Tibial nerve (tissue), 4 donors: ENCODE measurements at places on chromosomes 3 and 15. TPM values are rescaled to one million over a fixed set of nuclear protein-coding genes. Genes with fewer than 3 reads are reported as not detected.

The TMED3 gene
- 25.1 TPM for total RNA-seq

GRCh38 chr3:50028346-50028745, 60.4 kb upstream of the RBM5 start:
- DNase-seq = no peak
- no peak overlapping the region for H3K27ac ChIP-seq
- H3K36me3 ChIP-seq = no peaks in the 10 kb centered on the region
- no peaks in the 10 kb centered on the region for H3K27me3 ChIP-seq
- no peak overlapping the region for H3K4me3 ChIP-seq

GRCh38 chr3:123044981-123045763, 17.6 kb upstream of the SEMA5B start:
- H3K27me3 ChIP-seq = peaks cover 2% of the 10 kb centered on the region
- no peak overlapping the region for H3K4me3 ChIP-seq
- no peaks in the 10 kb centered on the region for H3K36me3 ChIP-seq
- DNase-seq = no peak
- H3K4me1 ChIP-seq = no peaks in the 10 kb centered on the region

DNA sequence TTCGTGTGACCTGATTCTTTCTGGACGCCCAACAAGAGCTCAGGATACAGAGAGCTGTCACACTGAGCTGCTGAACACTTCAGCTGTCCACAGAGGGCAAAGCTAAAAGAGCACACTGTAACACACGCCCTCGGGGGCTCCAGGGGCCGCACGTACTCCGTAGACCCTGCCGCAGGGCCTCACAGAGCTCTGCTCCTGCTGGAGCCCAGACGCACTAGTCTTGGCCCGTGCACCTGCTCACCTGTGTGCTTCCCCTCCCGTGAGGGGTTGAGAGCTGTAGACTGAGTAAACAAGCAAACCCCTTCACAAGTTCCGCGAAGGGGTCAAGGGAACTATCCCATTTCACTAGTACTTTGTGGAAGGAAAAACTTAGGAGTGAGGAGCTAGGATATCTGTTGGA, 30.7 kb upstream of the TUSC7 start:
- H3K36me3 ChIP-seq = no peaks in the 10 kb centered on the region
- DNase-seq = no peak
- H3K27me3 ChIP-seq = no peaks in the 10 kb centered on the region
- H3K4me3 ChIP-seq = no peak overlapping the region

The CRABP1 gene
- total RNA-seq = 1.6 TPM

- peaks cover 20% of the 10 kb centered on the region for H3K4me1 ChIP-seq
- no peak overlapping the region for H3K4me3 ChIP-seq
- no peaks in the 10 kb centered on the region for H3K27me3 ChIP-seq
- H3K36me3 ChIP-seq = no peaks in the 10 kb centered on the region
- DNase-seq = no peak
- H3K27ac ChIP-seq = no peak overlapping the region
These were observed 100.9 kb upstream of the TLE3 start for GRCh38 chr15:70198441-70199123.

The CDHR4 gene
- 1.3 TPM for total RNA-seq

The SLC4A7 gene
- total RNA-seq = 44.7 TPM

DNA sequence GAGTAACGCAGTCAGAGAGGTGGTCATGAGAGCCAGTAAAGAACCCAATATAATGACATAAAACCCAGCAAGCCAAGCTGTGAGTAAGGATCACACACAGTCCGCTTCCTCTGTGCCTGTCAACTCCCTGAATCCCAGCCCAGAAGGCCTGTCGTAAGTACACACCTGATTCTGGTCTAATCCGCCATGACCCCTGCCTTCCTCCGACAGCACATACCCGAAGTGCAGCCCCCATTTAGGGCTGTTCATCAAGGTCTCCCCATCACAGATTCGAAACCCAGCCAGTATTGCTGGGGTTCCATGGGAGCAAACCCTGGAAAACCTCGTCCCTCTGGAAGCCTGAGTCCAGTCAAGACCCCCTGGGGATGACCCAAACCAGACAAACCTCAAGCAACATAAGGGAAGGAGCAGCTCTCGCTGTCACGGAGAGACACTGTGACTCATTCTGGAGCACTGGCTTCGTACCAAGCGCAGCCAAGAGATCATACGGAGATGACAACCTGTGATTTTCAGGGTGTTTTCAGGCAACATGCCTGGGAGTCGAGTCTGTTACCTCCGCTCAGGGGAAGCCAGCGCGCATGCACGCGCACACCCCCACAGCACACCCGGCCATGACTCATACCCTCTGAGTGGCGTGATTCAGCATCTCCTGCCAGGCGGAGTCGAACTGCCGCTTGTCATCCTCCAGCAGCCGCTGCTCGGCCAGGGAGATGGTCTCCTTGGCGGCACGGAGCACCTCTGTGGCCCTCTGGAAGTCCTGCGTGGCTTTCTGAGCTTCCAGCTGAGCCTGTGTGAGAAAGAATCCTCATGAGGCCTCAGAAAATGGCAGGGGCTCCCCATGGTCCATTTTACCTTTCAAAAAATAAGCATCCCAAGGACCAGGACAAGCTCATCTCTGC, 63.0 kb downstream of the SH3BP5 start:
- H3K4me3 ChIP-seq = no peak overlapping the region
- H3K27ac ChIP-seq = peak overlapping the region; percentile 94
- H3K27me3 ChIP-seq = no peaks in the 10 kb centered on the region
- peak; percentile 84 for DNase-seq

DNA sequence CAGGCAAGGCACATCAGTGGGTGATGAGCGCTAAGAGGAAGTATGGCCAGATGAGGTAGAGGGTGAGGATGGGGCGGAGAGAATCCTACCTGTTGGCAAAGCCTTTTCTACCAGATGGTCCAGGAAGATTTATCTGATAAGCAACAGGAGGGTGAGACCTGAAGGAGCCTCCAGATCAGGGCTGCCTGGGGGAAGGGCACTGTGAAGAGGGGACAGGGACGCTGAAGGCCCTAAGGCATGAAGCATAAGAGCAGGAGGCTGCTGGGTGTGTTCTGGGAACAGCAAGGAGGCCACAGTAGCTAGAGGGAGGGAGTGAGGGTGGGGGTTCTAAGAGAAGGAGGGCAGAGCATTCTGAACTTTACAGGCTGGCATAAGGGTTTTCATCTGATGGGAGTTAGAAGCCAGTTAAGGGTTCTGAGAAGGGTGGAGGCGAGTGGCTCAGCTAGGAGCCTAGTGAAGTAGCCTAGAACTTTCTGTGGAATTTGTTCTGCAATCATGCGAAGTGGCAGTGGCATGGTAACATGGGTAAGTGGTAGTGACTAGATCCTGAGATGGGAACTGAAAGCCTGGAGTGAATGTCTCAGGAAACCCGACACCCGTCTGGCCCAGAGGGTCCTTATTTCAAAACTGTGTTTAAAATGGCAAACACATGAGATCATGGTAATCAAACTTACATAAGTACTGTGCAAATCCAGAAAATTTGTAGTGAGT, 29.9 kb downstream of the CGNL1 start:
- H3K36me3 ChIP-seq = no peaks in the 10 kb centered on the region
- H3K27me3 ChIP-seq = no peaks in the 10 kb centered on the region
- H3K4me1 ChIP-seq = no peaks in the 10 kb centered on the region
- H3K27ac ChIP-seq = peak overlapping the region; percentile 0
- no peak overlapping the region for H3K4me3 ChIP-seq

The SLC51B gene
- 2.7 TPM for total RNA-seq

GRCh38 chr3:55534876-55535275, 47.8 kb upstream of the WNT5A start:
- no peaks in the 10 kb centered on the region for H3K4me1 ChIP-seq
- H3K4me3 ChIP-seq = no peak overlapping the region
- no peak overlapping the region for H3K27ac ChIP-seq
- H3K36me3 ChIP-seq = no peaks in the 10 kb centered on the region

GRCh38 chr3:23944007-23944783, 891 bp upstream of the NR1D2 start:
- DNase-seq = no peak
- no peaks in the 10 kb centered on the region for H3K27me3 ChIP-seq
- peaks cover 20% of the 10 kb centered on the region for H3K4me1 ChIP-seq
- peak overlapping the region; percentile 96 for H3K27ac ChIP-seq
- peak overlapping the region; percentile 80 for H3K4me3 ChIP-seq

- no peak for DNase-seq
- no peaks in the 10 kb centered on the region for H3K27me3 ChIP-seq
- H3K27ac ChIP-seq = no peak overlapping the region
- no peaks in the 10 kb centered on the region for H3K36me3 ChIP-seq
- no peaks in the 10 kb centered on the region for H3K4me1 ChIP-seq
These were observed 10.0 kb downstream of the CRYGS start for GRCh38 chr3:186534113-186534669.

The ZSCAN29 gene
- 32.6 TPM for total RNA-seq

- DNase-seq = no peak
- no peaks in the 10 kb centered on the region for H3K4me1 ChIP-seq
- H3K4me3 ChIP-seq = no peak overlapping the region
- H3K27ac ChIP-seq = no peak overlapping the region
- H3K27me3 ChIP-seq = no peaks in the 10 kb centered on the region
These were observed 29.8 kb upstream of the CNOT10 start for GRCh38 chr3:32655167-32655566.

DNA sequence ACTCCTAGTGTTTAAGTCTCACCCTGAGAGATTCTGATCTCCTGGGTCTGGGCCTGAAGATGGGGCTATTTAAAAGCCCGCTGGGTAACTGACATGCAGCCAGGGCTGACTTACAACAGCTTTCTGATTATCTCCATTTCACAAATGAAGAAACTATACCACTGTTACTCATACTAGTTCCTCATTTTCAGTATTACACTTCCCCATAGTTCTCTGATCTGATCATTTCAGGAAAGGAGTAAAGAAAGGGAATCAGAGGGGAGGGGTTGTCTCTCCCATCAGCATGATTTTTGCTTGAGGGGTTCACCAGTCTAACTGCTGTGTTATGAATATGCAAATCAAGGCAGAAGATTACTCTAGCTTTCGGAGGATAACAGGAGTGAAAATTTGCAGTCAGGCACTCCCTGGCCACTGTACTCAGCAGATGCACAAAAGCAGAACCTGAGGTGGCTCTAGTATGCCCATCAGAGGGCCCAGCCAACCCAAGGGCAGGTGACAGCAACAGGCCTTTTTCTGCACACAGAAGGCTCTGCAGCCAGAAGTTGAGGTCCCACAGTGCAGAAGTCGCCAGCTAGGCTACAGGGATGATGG, 59.4 kb downstream of the DAPK2 start:
- H3K36me3 ChIP-seq = no peaks in the 10 kb centered on the region
- H3K27ac ChIP-seq = no peak overlapping the region
- no peak for DNase-seq
- H3K4me3 ChIP-seq = no peak overlapping the region

The COX5A gene
- 27.8 TPM for total RNA-seq

DNA sequence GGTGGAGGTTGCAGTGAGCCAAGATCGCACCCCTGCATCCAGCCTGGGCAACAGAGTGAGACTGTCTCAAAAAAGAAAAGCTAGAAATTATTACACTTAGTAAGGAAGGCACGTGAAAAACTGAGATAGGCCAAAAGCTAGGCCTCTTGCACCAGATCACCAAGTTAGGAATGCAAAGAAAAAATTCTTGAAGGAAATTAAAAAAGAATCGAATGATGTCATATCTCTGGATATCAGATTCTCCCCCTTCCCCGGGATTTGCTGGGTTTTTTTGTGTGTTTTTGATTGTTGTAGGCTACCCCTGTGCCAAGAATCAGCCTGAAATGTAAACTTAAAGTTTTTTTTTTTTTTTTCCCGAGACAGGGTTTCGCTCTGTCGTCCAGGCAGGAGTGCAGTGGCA, 17.4 kb downstream of the PTPN23 start:
- no peaks in the 10 kb centered on the region for H3K36me3 ChIP-seq
- H3K27ac ChIP-seq = no peak overlapping the region
- peaks cover 24% of the 10 kb centered on the region for H3K4me1 ChIP-seq
- DNase-seq = no peak

The PDE12 gene
- 16.5 TPM for total RNA-seq
